ENCODE measurements at places on chromosomes 5 and 9. TPM values are rescaled to one million over a fixed set of nuclear protein-coding genes. Genes with fewer than 3 reads are reported as not detected.

- DNase-seq: no peak
- no peak overlapping the region for H3K4me3 ChIP-seq
- H3K4me1 ChIP-seq: no peaks in the 10 kb centered on the region
- no peaks in the 10 kb centered on the region for H3K27me3 ChIP-seq
Measured at GRCh38 chr9:85723215-85723614, 18.5 kb downstream of the AGTPBP1 start.

GRCh38 chr5:56520986-56521730, 288.0 kb upstream of the ANKRD55 start:
- H3K4me3 ChIP-seq: no peak overlapping the region
- H3K4me1 ChIP-seq: no peaks in the 10 kb centered on the region
- H3K27me3 ChIP-seq: peaks cover 2% of the 10 kb centered on the region

NEUROG1 gene
- total RNA-seq: not detected

- DNase-seq: no peak
- H3K4me3 ChIP-seq: no peak overlapping the region
- no peaks in the 10 kb centered on the region for H3K4me1 ChIP-seq
Measured at GRCh38 chr9:77802515-77803293, 154.6 kb upstream of the GNA14 start.

DNA sequence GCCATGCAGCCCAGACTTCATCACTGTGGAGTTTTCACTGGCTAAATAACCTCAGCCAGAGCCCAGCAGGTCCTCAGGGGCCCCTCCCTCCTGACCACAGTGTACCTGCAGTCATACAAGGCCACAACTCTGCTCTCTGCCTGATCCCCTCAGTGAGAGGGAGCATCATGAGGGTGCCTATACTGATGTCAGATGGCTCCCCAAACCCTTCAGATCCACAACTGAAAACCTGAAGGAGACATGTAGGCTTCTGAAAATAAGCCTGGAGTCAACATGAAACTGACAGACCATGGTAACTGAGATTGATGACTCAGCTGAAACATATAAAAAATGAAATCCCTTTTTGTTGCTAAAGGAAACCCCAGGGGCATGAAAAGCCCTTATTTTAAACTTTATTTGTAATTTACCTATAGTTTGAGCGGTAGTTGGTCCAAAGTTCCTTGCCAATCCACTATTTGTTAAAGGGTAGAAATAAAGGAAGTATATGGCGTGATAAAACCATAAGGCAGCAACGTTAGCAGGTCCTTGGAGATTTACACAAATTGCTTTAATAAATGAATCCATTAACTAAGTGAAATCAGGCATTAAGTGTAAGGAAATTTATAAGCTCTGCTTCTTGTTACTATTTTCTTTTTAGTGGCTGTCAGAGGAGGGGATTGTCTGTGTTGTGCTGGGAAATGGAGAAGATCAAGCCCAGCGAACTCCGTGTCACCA, 68.3 kb downstream of the FGF1 start:
- H3K4me1 ChIP-seq: no peaks in the 10 kb centered on the region
- no peak overlapping the region for H3K27ac ChIP-seq
- no peak overlapping the region for H3K4me3 ChIP-seq
- no peaks in the 10 kb centered on the region for H3K27me3 ChIP-seq

DNA sequence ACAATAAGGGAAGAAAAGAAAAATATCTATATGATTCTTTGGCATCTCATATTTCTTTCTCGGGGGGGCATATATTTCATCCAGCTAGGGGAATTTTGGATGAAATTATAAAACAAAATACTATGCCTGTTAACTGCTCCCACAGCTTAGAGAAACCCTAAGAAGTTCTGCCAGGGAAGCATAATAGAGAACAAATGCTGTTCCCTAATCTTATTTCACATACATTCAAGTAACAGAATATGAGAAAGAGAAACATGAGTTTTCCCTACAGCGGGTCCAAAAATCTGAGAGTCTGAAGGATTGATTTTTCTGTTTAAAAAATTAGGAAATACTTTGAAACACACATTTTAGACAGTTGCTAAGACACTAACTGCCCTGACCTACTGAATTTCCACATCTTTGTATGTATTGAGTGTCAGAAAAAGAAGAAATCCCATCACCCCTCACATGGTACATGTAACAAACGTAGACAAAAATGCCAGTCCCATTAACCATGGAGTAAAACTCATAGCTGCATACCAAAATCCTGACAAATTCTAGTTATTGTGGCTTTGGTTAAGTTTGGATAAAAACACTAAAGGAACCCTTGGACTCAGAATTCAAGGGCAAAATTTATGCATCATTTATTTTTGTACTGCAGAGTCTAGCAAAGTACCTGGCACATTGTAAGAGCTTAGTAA, 620.2 kb upstream of the DMAC1 start:
- no peaks in the 10 kb centered on the region for H3K36me3 ChIP-seq
- no peaks in the 10 kb centered on the region for H3K27me3 ChIP-seq
